ENCODE measurements at places on chromosomes 3 and 15.
A peak's percentile ranks its signal among the peaks of the same experiment; 100 is the strongest.

- DNase-seq = no peak
Measured at GRCh38 chr3:51908026-51908425, 4.9 kb upstream of the IQCF1 start.

- DNase-seq = peak; percentile 44
Measured at GRCh38 chr3:57151021-57151449, 14.1 kb downstream of the IL17RD start.

- peak; percentile 80 for DNase-seq
Measured at GRCh38 chr3:190697901-190698300, 164.6 kb downstream of the GMNC start.

GRCh38 chr3:45330510-45331295 lies 57.7 kb upstream of the LARS2 start:
- DNase-seq = no peak

DNA sequence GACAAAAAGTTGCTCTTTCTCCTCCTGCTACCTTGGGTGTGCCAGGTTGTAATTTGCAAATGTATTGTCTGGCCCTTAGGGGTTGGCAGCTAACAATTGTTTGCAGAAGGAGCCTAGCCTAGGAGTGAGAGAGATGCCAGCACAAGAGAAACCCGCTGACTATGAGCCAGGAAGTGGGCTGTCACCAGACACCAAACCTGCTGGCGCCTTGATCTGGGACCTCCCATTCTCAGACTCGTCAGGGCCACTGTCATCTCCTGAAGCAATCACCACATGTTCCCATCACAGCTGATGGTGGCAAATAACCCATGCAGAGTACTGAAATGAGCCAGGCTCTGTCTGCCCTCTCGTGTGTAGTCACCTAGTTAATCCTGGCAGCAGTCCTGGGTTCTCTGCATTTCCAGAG lies 406.4 kb upstream of the NPAP1 start:
- no peak for DNase-seq

DNA sequence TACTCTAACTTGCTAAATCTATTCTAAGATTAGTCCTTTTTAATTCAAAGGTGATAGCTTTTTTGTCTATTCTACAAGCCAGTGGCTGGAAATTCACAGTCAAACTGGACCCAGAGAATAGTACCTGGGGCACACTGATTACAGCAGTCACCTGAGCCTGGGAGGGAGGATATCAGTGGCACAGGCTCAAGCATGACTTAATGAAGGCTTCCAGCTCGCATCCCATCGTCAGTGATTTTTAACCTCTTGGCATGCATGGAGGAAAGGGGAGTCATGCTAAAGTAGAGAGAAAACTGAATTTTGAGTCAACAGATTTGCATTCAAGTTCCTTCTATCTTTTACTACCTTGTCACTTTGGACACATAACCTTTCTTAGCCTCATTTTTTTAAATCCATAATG lies 24.8 kb downstream of the GOLIM4 start:
- DNase-seq = peak; percentile 14

GRCh38 chr3:194994551-194994981 lies 276.4 kb downstream of the XXYLT1 start:
- no peak for DNase-seq

DNA sequence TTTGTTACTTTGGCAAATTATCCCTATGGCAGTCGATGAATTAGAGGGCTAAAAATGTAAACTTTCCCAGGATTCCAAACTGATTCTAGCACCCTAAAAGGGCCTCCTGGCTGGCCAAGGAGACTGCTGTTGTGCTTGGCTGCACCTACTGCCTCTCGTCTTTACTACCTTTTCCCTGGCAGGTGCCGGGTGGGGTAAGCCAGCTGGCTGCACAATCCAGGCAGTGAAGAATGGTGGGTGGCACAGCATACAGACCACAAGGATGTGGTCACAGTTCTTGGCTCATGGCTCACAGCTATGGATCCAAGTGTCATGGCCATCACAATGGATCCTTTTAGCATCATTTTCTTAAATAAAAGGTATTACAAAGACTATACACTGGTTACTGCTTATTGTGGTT lies 20.7 kb upstream of the SLC25A26 start:
- no peak for DNase-seq

DNA sequence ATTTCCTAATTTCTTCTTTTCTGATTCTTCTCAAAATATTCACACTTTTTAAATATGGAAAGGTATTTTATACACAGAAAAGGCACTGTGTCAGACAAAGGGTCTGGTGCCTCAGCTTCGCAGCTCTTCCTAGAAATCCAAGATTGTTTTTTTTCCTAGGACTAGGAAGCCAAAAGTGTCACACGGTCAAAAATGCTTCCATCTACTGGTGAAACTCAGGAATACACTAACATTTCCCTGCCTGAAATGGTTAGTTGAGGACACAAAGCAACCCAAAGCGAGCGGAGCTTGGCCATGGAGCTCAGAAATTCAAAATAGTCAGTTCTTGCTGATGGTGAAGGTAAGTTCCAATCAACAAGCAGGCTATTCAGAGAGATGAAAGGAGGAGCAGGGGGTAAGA lies 426.5 kb upstream of the RASGRP1 start:
- DNase-seq = peak; percentile 82

GRCh38 chr3:45139372-45140140 lies 6.6 kb downstream of the CDCP1 start:
- DNase-seq = no peak

DNA sequence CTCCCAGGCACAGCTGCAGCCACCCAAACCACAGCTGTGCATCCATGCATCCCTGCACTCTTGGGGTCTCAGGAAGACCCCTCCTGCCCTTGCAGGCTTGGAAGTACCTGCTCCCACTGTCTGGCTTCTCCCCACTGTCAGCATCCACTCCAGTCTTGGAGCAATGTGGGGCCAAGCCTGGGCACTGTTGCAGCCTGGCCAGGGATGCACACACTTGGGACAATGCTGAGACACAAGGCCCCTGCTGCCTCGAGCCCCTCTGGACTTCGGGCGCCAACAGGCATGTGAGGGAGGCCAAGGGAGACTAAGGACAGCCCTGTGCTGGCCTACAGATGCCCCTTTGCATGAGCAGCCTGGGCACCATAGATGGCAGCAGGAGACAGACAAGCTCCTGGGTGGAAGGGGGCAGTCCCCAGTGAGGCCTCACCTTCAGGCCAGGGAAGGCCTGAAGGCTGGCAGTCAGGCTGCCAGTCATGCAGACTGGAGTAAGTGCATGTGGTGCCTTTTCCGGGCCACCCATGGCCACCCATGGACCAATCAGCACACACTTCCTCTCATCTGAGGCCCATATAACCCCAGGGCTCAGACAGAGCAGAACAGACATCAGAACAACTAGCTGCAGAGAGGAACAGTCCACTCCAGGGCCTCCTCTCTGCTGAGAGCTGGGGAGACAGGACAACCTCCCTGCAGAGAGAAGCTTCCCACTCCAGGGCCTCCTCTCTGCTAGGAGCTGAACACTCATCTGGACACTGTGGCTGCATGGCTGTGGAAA lies 219.0 kb downstream of the VGLL3 start:
- DNase-seq = no peak

DNA sequence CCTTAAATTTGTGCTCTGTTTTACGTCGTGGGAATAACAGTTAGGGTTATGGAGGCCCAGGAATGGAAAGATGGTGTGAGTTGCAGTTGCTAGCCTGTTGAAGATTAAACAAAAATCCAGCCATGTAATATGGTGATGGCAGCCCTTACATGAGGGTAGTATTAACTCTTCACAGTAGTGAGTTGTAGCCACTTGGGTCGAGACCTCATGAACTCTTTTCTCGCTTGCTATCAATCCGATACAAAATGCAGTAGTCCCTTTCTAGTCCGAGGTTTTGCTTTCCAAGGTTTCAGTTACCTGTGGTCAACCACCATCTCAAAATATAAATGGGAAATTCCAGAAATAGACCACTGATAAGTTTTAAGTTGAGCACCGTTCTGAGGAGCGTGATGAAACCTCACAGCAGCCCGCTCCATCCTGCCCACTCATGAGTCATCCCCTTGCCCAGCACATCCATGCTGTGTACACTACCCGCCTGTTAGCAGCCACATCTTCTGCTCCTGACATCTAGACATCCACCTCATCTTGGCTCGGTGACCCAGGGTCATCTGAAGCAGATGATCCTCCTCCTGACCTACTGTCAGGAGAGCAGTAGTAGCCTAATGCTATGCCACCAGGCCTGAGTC lies 177.9 kb downstream of the CDIN1 start:
- no peak for DNase-seq

DNA sequence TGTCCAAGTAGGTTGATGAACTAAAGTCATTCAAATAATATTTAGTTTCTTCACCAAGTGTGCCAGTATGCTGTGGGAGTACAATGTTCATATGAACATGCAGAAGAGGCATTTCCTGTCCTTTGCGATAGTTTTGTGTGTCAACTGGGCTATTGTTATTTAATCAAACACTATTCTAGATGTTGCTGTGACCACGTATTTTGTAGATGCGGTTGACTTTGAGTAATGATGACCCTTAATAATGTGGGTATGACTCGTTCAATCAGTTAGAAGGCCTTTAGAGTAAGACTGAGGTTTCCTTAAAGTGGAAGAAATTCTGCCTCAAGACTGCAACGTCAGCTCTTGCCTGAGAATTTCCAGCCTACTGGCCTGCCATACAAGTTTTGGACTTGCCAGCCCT lies 470.7 kb upstream of the CBLB start:
- DNase-seq = peak; percentile 12

- DNase-seq = no peak
Measured at GRCh38 chr3:151155409-151156128, 47.4 kb downstream of the GPR171 start.

DNA sequence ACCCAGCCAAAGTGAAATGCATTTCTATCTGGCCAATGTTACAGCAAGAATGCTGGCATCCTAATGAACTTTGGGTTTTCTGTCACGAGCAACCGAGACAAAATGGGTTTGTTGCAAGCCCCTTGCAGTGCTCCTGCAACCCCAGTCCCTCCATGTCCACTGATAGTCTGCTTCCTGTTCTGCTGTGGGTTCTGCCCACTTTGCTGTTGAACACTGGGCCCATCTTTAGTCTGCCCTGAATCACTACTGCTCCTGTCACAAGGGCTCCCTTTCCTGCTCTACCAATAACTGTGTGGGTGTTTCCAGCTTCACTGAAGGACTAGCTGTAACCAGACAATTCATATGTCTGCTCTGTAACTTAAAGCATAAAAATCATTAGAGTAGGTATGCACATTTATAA lies 12.7 kb upstream of the OXSR1 start:
- DNase-seq = no peak

- peak; percentile 61 for DNase-seq
Measured at GRCh38 chr3:71309886-71310285, 273.6 kb downstream of the FOXP1 start.

DNA sequence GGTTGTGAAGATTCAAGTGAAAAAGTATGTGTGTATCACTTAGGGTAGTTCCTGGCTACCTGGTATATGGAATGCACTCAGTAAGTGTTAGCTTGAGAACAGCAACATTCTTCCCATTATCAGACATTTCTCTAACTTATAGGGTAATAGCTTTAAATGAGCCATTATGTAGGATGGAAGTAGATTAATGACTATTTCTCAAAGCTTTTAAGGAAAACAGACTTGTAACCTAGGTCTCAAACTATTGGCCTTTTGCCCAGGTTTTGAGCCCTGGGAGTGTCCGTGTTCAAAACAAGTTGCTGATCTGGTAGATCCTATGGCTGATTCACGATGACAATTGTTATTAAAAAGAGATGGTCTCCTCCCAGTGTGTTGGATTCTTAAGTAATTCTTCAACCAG lies 129.1 kb upstream of the UMPS start:
- no peak for DNase-seq

DNA sequence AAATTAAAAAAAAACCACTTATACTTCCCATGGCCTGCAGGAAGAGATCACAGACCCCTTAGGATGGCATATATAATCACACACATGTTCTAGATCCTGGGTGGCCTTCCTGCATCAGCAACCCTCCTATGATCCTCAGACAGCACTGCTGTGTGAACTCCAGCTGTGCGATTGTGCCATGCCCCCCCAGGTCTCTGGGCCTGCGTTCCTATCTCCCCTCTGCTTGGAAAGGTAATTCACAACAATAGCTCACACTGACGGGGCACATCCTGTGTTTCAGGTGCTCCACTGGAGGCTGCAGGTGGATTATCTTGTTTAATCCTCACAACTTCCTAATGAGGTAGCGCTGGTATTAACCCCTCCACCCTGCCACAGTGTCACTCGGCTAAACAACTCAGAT lies 71.2 kb upstream of the GLCE start:
- no peak for DNase-seq

DNA sequence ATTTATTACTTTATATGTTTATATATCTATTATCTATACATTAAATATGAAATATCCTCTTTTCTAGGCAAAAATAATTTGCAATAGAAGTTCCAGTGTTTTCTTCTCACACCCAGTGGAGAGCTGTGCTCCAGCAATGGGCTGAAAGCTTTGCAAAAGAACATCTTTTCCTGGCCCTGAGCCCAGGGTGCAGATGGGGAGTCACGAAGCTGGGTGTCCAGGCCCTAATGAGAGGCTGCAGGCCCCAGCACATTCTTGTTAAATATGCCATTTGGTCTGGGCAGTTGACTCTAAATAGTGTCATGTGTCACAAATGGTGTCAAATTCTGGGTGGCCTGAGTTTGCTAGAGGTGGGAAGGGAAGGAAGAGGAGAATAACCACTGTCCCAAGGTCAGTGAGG lies 5.7 kb downstream of the NTRK3 start:
- no peak for DNase-seq

DNA sequence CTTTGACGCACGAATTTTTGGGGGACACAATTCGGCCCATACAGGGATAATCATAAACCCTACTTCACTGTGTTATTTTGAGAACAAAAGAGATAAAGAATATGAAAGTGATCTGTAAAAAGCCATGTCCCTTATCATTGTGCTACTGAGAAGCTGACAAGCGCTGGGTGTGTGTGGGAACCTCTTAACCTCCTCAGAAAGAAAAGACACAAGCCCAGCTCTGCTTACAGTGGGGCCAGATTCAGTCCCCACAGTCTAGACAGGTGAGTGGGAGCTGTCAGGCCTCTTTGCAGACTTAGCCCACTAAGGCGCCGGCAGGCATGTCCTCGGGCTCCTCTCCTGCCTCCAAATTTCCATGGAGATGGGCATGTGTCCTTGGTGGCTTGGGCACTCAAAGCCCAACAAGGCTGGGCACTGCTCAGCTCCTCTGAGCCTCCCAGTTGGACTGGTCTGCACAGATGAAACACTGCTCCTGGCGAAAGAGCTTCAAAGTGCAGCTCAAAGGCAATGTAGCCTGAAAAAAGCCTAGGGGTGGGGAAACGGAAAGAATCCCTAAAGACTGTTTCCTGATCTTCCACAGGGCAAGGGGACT lies 64.4 kb upstream of the ETV5 start:
- no peak for DNase-seq
